Panc1 (cell line): ENCODE measurements at places on chromosomes 13 and 19. TPM values are rescaled to one million over a fixed set of nuclear protein-coding genes. Genes with fewer than 3 reads are reported as not detected.

The ZNF428 gene
- 45.6 TPM for total RNA-seq

The CD37 gene
- 0.33 TPM for total RNA-seq

The KIRREL2 gene
- total RNA-seq = 5.0 TPM

The INAFM1 gene
- 13.1 TPM for total RNA-seq

The ZNF560 gene
- total RNA-seq = not detected

The CKM gene
- total RNA-seq = not detected

The TGFBR3L gene
- total RNA-seq = 12.5 TPM

The C5AR2 gene
- 0.03 TPM for total RNA-seq

The ADAMTS10 gene
- 10.0 TPM for total RNA-seq

The ATP12A gene
- total RNA-seq = not detected

The CALR3 gene
- not detected for total RNA-seq

The MYO1F gene
- 0.33 TPM for total RNA-seq

The APC2 gene
- 11.9 TPM for total RNA-seq

The ZNF284 gene
- 0.87 TPM for total RNA-seq

The ACER1 gene
- total RNA-seq = not detected

The ZNF730 gene
- total RNA-seq = 0.08 TPM

The MAMSTR gene
- 3.3 TPM for total RNA-seq

The CDC16 gene
- total RNA-seq = 51.8 TPM

The IGFL1 gene
- total RNA-seq = not detected

The C19orf81 gene
- total RNA-seq = 0.98 TPM
